ENCODE measurements at places on chromosomes 1 and 21. TPM values are rescaled to one million over a fixed set of nuclear protein-coding genes. Genes with fewer than 3 reads are reported as not detected.
A peak's percentile ranks its signal among the peaks of the same experiment; 100 is the strongest.

Gene ADCY10
- total RNA-seq = 0.39 TPM

Gene AMIGO1
- 6.1 TPM for total RNA-seq

Gene ADAMTS5
- total RNA-seq = 5.8 TPM

- H3K4me1 ChIP-seq = no peaks in the 10 kb centered on the region
- H3K4me3 ChIP-seq = peak overlapping the region; percentile 88
- H3K27ac ChIP-seq = peak overlapping the region; percentile 56
Observed at GRCh38 chr1:151131701-151132334, 14.6 kb downstream of the SEMA6C start.

GRCh38 chr1:224805889-224806288 lies 123.6 kb upstream of the DNAH14 start:
- H3K4me3 ChIP-seq = no peak overlapping the region
- peaks cover 4% of the 10 kb centered on the region for H3K4me1 ChIP-seq
- H3K27me3 ChIP-seq = peaks cover 5% of the 10 kb centered on the region

DNA sequence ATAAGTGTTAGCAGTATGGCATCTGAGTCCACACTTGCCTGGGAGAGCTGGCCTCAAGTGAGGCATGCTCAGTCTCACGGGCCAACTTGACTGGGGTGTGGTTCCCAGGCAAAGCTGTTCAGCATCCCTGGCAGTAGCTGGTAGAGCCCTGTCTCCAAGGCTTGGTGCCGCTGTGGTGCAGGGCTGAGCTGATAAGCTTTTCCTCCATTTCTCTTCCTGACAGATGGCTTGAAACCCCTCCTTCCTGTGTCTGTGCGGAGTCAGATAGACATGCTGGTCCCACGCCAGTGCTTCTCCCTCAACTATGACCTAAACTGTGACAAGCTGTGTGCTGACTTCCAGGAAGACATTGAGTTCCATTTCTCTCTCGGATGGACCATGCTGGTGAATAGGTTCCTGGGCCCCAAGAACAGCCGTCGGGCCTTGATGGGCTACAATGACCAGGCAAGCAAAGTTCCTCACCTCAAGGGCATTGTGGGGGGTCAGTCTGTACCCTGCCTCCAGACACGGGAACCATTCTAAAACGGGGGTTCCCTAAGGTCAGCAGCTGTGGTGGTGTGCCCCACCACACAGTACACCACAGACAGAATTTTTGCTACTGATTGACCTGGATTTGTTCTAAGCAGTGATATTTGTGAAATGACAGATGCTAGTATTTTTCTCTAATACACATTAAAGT lies 13.7 kb upstream of the MIIP start:
- H3K27ac ChIP-seq = no peak overlapping the region
- H3K4me3 ChIP-seq = no peak overlapping the region
- no peaks in the 10 kb centered on the region for H3K4me1 ChIP-seq
- H3K36me3 ChIP-seq = peaks cover 25% of the 10 kb centered on the region
- DNase-seq = no peak
- H3K27me3 ChIP-seq = no peaks in the 10 kb centered on the region

- no peaks in the 10 kb centered on the region for H3K27me3 ChIP-seq
- DNase-seq = no peak
- H3K36me3 ChIP-seq = no peaks in the 10 kb centered on the region
- no peak overlapping the region for H3K4me3 ChIP-seq
Observed at GRCh38 chr1:24020025-24020424, 39.9 kb upstream of the SRSF10 start.

- peaks cover 4% of the 10 kb centered on the region for H3K4me1 ChIP-seq
- no peak for DNase-seq
- no peak overlapping the region for H3K4me3 ChIP-seq
Observed at GRCh38 chr1:212186427-212187207, 98.6 kb upstream of the PPP2R5A start.

DNA sequence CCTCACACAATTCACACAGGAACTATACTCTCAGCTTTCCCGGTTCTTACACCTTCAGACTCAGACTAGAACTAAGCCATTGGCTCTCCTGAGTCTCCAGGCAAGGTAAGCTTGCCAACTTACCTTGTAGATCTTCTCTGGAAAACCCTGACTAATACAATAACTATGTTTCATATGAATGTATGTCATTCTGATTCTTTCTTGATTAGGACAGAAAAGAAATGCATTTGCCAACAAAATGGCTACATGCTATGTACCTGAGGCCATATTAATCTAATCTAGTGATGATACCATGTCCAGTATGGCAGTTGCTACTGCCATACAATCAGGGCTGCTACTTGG lies 9.8 kb upstream of the ZSWIM5 start:
- H3K4me1 ChIP-seq = no peaks in the 10 kb centered on the region
- H3K36me3 ChIP-seq = no peaks in the 10 kb centered on the region
- H3K27ac ChIP-seq = no peak overlapping the region
- H3K4me3 ChIP-seq = no peak overlapping the region
- H3K27me3 ChIP-seq = peaks cover 13% of the 10 kb centered on the region
- DNase-seq = no peak
